Activated gamma-delta T cell (primary cell): ENCODE measurements at places on chromosomes 2 and 18.

GRCh38 chr2:25897506-25897905 lies 19.2 kb upstream of the ASXL2 start:
- DNase-seq: no peak

GRCh38 chr18:79644666-79645057 lies 34.9 kb upstream of the CTDP1 start:
- no peak for DNase-seq

GRCh38 chr2:1769703-1770422 lies 25.5 kb upstream of the PXDN start:
- no peak for DNase-seq

GRCh38 chr18:71450257-71450656 lies 1093.9 kb downstream of the CBLN2 start:
- no peak for DNase-seq

DNA sequence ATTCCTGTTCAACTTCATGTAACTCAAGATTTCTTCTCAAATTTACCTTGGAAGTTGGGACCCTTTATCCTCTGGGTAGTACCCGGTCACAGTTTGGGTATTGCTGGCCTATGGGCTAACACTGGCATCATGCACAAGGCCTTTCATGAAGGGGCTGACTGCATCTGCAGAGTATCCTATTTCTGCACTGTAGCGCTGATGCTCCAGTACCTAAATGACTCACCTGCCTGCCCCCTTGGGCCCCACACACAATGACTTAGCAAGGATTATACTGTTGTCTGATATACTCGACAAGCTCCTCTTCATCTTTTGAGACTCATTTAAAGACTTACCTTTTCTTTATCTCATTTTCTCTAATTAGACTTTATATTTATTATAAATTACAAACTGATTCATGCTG lies 39.9 kb downstream of the DNAH6 start:
- DNase-seq: no peak

DNA sequence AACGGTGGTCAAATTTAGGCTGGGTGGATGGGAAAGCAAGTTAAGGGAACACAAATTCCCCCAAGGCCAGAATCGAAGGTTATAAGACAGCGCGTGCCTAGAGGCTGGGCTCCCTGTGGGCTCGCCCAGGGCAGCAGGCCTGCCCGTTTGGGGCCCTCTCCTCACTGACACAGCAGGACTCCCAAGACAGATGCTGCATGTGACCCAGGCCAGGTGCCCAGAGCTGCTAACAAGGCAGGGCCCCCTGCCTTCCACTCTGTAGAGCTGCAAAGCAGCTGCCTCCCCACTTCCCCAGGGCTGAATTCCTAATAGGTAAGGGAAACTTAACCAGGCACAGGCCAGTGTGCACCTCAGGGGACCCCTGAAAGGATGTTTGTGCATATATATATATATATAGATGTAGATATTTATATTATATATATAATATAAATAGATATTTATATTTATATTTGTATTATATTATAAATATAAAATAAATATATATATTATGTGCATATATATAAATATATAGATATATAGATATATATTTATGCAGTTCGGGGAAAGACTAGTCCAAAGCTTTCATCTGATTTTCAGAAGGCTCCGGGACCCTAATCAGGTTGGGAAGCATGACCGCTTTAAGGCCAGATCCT lies 43.7 kb downstream of the TMEM37 start:
- no peak for DNase-seq

- no peak for DNase-seq
Measured at GRCh38 chr18:9557250-9557943, 57.0 kb downstream of the PPP4R1 start.
